ENCODE measurements at places on chromosomes 4 and X. TPM values are rescaled to one million over a fixed set of nuclear protein-coding genes. Genes with fewer than 3 reads are reported as not detected.

- no peak within 1 kb of the TSS for H3K4me3 ChIP-seq
- H3K36me3 ChIP-seq, result no peaks in the 10 kb centered on the region
- H3K4me1 ChIP-seq, result no peaks in the 10 kb centered on the region
- peaks cover 3% of the 10 kb centered on the region for H3K27me3 ChIP-seq
- no peak within 1 kb of the TSS for H3K27ac ChIP-seq
Observed at GRCh38 chrX:43882294-43882681, at the start of gene MAOB. TSS of gene MAOB (minus strand) at chrX:43882450. CDS start at chrX:43882299, 151 bp downstream.

- 0 out of 2 replicates have a peak overlapping the region, but pooled peaks have one; percentile 29 for H3K27ac ChIP-seq
- no peak overlapping the region for H3K4me3 ChIP-seq
- peaks cover 75% of the 10 kb centered on the region for H3K4me1 ChIP-seq
Observed at GRCh38 chr4:176187624-176188023, 7.8 kb downstream of the SPATA4 start.

DNA sequence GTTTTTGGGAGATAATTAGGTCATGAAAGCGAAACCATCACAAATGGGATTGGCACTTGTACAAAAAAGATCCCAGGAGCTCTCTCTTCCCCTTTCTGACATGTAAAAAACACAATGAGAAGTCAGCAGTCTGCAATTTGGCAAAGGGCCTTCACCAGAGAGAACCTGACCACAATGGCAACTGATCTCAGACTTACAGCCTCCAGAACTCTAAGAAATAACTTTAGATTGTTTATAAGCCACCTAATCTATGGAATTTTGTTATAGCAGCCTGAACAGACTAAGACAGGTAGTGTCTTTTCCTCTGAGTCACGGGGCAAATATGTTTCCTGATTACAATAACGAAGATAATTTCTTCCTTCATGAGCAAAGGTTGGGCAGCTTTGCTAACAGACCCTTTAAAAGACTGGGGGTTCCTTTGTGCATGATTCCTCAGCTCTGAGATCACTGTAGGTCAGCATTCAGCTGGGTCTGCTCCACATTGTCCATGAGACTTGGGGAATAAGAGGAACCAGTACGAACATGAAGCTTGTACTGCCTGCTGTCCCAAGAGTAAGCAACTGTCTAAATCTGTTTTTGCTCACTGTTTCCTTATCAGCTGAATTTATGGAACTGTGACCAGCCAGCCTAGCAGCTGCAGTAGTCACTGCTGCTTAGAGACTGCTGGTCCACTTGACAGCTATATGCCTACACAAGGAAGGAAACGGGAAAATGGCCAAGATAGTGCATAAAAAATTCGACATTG, 191.6 kb downstream of the ANAPC10 start:
- H3K4me3 ChIP-seq, result no peak overlapping the region
- DNase-seq, result no peak
- H3K27ac ChIP-seq, result no peak overlapping the region
- no peaks in the 10 kb centered on the region for H3K36me3 ChIP-seq
- no peaks in the 10 kb centered on the region for H3K27me3 ChIP-seq

DNA sequence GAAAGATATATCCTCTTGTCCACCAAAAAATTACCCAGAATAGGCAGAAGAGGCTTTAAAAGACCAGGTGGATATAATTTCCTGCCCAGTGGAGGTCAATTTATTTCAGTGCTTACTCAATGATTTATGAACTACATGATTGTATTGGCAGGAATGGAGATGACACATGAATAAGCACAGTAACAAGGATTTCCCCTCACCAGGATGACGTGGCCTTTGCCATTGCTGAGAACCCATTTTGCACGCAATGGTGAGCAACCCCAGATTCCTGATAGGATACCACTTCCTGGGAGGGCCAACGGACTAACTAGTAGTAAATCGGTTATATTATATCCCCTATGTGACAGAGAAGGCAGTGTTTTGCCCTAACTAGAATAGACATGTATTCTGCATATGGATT, 11.6 kb upstream of the TTC29 start:
- DNase-seq, result peak; percentile 97
- H3K27ac ChIP-seq, result peak overlapping the region; percentile 82
- H3K27me3 ChIP-seq, result peaks cover 4% of the 10 kb centered on the region
- H3K4me3 ChIP-seq, result peak overlapping the region; percentile 35
- peaks cover 5% of the 10 kb centered on the region for H3K36me3 ChIP-seq

DNA sequence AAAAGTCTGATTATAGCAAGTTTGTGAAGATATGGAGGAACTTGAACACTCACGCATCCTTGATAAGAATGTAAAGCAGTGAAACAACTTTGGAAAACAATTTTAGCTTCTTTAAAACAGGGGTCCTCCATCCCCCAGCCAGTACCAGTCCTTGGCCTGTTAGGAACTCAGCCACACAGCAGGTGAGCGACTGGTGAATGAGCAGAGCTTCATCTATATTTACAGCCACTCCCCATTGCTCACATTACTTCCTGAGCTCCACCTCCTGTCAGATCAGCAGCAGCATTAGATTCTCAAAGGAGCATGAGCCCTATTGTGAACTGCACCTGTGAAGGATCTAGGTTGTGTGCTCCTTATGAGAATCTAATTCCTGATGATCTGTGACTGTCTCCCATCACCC, 530.3 kb upstream of the PRKX start:
- H3K4me3 ChIP-seq, result no peak overlapping the region
- no peaks in the 10 kb centered on the region for H3K27me3 ChIP-seq
- H3K27ac ChIP-seq, result no peak overlapping the region
- H3K36me3 ChIP-seq, result no peaks in the 10 kb centered on the region
- DNase-seq, result no peak

DNA sequence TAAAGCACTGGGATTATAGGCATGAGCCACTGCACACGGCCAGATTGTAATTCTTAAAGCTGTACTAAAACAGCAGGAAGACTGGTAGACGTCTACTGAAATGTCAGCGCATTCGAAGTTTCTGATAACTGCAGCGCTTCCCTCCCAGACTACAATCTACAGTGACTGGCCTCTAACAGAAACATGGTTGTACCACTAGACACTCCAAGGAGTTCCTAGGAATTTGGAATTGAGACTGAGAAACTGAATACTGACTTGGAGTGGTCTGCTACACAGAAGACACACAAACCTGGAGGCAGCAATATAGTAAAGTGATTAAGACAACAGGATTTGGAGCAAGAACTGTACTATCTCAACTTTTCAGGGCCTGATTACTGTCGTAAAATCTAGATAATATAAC, 937 bp downstream of the HELQ start:
- peaks cover 17% of the 10 kb centered on the region for H3K4me1 ChIP-seq
- H3K36me3 ChIP-seq, result peaks cover 42% of the 10 kb centered on the region
- no peak for DNase-seq
- H3K27me3 ChIP-seq, result peaks cover 3% of the 10 kb centered on the region

DNA sequence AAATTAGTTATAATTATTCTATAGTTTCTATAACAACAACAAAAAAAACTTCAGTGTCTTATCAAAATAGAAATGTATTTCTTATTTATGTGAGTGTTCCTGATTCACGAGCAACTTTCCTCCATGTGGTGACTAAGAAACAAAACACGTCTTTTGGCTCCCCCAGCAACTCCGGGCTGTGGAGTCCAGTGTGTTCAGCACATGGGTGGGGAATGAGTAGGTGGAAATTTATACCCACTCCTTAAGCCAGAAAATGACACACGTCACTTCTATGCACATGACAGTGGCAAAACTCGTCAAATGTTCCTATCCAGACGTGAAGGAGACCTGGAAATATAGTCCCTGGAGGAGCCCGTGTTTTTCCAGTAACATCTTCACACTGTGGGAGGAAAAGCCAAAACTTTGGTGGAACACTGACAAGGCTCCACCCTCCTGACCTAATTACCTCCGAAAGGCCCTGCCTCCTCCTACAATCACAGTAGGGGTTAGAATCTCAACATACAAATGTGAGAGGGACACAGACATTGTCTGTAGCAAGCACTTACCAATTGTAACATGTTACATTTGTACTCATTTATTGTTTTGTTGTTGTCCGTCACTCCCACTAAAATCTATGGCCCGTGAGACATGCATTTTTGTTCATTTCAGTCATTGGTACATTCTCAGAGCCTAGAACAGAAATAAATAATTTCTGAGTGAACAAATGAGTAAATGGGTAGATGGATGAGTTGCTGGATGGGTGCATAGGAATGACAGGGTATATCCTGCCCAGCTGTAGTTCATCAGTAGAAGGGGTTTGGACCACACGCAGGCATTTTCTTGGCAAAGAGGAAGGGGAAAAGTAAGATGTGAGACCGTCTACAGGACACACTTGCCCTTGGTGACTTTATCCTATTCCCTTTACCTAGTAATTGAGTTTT, 605.8 kb upstream of the TENM3 start:
- H3K36me3 ChIP-seq, result no peaks in the 10 kb centered on the region
- H3K27ac ChIP-seq, result peak overlapping the region; percentile 70
- peak overlapping the region; percentile 3 for H3K4me3 ChIP-seq
- peak; percentile 48 for DNase-seq
- H3K4me1 ChIP-seq, result peaks cover 22% of the 10 kb centered on the region

- no peak for DNase-seq
- H3K27ac ChIP-seq, result no peak overlapping the region
- no peak overlapping the region for H3K4me3 ChIP-seq
- no peaks in the 10 kb centered on the region for H3K36me3 ChIP-seq
Observed at GRCh38 chr4:146791439-146791838, 152.7 kb downstream of the POU4F2 start.

Gene RADX
- not detected for total RNA-seq

DNA sequence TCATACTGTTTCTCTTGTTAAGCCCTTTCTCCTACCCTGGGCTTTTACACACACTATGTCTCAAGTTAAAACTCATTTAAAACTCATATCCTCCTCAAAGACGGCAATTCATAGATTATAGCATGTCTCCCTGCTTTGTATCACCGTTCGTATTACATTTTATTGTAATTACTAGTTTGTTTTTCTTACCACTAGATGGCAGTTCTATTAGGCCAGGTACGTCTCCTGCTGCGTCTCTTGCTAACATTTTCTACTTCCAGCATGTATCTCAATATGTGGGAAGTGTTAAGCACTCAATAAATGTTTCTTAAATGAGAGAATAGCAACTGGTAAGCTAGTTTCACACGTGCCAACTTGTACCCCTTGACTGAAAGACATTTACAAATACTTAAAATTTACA, 450.3 kb upstream of the PCDH7 start:
- H3K27me3 ChIP-seq, result peaks cover 2% of the 10 kb centered on the region
- DNase-seq, result no peak
- H3K4me1 ChIP-seq, result no peaks in the 10 kb centered on the region
- no peak overlapping the region for H3K27ac ChIP-seq

- no peak overlapping the region for H3K27ac ChIP-seq
- no peaks in the 10 kb centered on the region for H3K4me1 ChIP-seq
- H3K36me3 ChIP-seq, result no peaks in the 10 kb centered on the region
- no peaks in the 10 kb centered on the region for H3K27me3 ChIP-seq
- no peak overlapping the region for H3K4me3 ChIP-seq
- DNase-seq, result no peak
Observed at GRCh38 chrX:85303544-85303943, 59.8 kb downstream of the ZNF711 start.

Gene FOXO4
- 9.4 TPM for total RNA-seq

DNA sequence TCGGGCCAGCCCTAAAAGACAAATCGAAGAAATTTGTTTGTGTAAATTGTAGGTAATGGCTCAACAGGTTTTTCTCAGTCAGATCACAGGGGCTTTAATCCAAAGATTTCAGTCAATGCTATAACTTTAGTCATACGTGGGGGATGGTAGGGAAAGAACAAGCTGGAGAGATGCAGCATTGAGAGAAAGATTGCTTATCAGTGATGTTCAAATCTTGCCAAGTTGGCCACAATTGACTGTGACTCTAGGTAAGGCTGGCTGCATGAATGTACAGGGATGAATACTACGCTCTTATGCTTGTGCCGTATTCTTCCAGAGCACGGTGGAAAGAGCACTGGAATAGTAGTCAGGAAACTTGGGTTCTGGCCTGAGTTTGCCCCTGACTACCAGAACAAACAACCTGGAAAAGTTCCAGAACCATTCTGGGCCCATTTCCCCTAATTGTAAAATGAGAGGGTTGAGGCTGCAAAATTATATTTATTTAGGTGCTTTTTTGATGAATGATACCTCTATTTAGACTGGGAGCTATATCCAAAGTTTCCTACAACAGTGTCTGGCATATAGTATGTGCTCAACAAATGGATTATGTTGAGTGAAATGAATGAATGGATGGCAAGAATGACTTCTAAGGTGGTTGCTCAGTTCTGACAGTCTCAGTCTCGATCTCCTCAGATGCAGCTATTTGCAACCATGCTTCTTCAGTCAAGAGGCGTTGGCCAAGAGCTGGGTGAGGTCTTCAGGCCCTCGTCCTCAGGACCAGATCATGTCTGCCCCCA, 44.4 kb downstream of the TSC22D3 start:
- H3K4me1 ChIP-seq, result peaks cover 19% of the 10 kb centered on the region
- no peaks in the 10 kb centered on the region for H3K27me3 ChIP-seq
- no peak overlapping the region for H3K27ac ChIP-seq
- no peak overlapping the region for H3K4me3 ChIP-seq

Gene ELOVL6
- total RNA-seq, result 21.0 TPM

- H3K4me3 ChIP-seq, result no peak overlapping the region
- peaks cover 2% of the 10 kb centered on the region for H3K27me3 ChIP-seq
- peak; percentile 67 for DNase-seq
- H3K27ac ChIP-seq, result no peak overlapping the region
- H3K4me1 ChIP-seq, result 0 out of 2 replicates have a peak, but pooled peaks cover 5% of the 10 kb centered on the region
Observed at GRCh38 chr4:121462660-121463261, 81.9 kb upstream of the QRFPR start.

Gene ARFIP1
- total RNA-seq, result 38.9 TPM

GRCh38 chr4:1812720-1813119, 19.6 kb downstream of the FGFR3 start:
- no peak overlapping the region for H3K27ac ChIP-seq
- no peak overlapping the region for H3K4me3 ChIP-seq
- no peak for DNase-seq
- H3K27me3 ChIP-seq, result peaks cover 2% of the 10 kb centered on the region

DNA sequence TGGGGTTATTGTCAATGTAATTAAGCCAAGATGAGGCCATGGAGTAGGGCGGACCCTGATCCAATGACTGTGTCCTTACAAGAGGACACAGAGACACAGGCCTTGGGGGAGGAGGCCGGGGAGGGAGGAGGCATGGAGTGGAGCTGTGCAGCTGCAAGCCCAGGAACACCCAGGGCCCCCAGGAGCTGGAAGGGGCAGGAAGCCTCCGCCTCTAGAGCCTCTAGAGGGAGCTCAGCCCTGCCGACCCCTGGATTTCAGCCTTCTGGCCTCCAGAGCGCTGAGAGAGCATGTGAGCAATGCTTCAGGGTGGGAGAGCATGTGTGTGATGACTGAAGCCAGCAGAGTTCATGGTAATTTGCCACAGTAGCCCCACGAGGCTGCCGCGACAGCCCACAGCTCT, 234.6 kb downstream of the AFAP1 start:
- no peaks in the 10 kb centered on the region for H3K36me3 ChIP-seq
- peaks cover 2% of the 10 kb centered on the region for H3K4me1 ChIP-seq
- no peak overlapping the region for H3K27ac ChIP-seq
- no peak overlapping the region for H3K4me3 ChIP-seq
- no peak for DNase-seq

Data from HFFc6 (cell line).